Thymus (tissue), 14 donors: ENCODE measurements at places on chromosomes 11 and 22. TPM values are rescaled to one million over a fixed set of nuclear protein-coding genes. Genes with fewer than 3 reads are reported as not detected.

The CCDC134 gene
- 14.4 TPM for total RNA-seq

The LARGE1 gene
- 3.1 TPM for total RNA-seq

The UBQLNL gene
- total RNA-seq = 0.09 TPM

The PEX16 gene
- 29.6 TPM for total RNA-seq

DNA sequence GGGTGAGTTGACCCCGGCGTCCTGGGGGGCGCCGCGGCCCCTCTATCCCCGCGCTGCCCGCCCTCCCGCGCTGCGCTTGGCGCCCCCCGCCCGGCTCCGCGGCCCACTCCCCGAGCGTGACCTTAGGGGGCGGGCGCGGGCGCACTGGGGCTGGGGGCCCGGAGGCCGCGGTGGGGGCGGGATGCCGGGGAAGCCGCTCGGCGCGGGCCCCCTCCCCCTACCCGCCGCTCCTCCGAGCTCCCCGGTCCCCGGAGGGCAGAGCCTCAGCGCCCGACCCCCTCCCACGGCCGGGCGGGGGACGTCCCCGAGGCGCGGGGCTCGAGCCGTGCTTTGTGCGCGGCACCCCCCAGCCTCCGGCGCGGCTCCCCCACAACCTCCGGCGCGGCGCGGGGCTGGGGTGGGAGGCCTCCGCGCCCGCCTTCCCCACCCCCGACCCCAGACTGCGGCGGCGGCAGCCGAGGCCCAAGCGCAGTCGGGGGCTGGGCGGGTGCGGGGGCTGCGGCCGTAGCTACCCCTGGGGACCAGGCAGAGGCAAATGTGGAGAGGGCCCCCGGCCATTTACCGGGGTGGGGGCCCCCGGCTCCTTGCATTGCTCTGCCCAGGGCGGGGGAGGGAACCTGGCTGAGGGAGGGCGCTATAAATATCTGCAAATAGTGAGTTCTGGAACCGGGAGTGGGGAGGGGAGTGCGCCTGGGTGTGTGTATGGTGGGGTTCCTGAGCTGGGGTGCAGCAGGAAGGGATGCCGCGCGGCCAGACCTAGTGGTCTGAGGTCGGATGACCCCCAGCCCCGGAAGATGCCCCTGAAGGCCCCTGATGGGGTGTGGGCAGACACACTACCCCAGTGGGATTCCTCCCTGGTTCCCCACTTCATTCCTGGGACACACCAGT, 988 bp downstream of the MGAT3 start:
- no peak for DNase-seq

- no peak for DNase-seq
These were observed 11.3 kb upstream of the MTMR3 start for GRCh38 chr22:29871684-29872083.

- peak; percentile 28 for DNase-seq
These were observed 204.9 kb downstream of the CSNK2A3 start for GRCh38 chr11:11148104-11148509.

- no peak for DNase-seq
These were observed 96.7 kb downstream of the SYN3 start for GRCh38 chr22:32961497-32961896.

- no peak for DNase-seq
These were observed 226.3 kb downstream of the SBF2 start for GRCh38 chr11:10067629-10068300.

- DNase-seq = no peak
These were observed 25.0 kb upstream of the CRTAM start for GRCh38 chr11:122813176-122813893.

GRCh38 chr22:29343313-29343805, 27.9 kb upstream of the RASL10A start:
- DNase-seq = no peak
